Stimulated activated CD4-positive, alpha-beta T cell treated with anti-CD3 and anti-CD28 coated beads, TNF-alpha, amount 100 ng/mL, for 4 hours (primary cell): ENCODE measurements at places on chromosomes 4 and X.

- DNase-seq: no peak
Observed at GRCh38 chr4:93394545-93395081, 433.9 kb upstream of the ATOH1 start.

GRCh38 chrX:23392195-23392594 is 57.5 kb downstream of the PTCHD1 start:
- DNase-seq: no peak

DNA sequence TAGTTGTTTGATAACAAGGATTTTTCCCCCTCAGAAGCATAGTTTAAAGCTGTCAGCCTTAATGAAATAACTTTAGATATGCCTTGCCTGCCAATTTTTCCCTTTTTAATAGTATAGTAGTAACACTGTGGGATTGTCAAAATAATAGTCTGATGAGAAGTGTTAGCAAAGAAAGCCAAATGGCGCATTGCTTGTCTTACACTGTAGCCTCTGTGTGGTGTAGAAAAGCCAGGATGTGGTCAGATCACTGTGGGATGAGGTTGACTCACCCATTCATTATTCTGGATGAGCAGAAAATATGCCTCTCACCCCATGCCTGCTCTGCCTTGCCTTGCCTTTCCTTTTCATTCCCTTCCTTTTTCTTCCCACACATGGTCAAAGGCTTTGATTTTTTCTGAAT is 257.8 kb upstream of the NRK start:
- no peak for DNase-seq

DNA sequence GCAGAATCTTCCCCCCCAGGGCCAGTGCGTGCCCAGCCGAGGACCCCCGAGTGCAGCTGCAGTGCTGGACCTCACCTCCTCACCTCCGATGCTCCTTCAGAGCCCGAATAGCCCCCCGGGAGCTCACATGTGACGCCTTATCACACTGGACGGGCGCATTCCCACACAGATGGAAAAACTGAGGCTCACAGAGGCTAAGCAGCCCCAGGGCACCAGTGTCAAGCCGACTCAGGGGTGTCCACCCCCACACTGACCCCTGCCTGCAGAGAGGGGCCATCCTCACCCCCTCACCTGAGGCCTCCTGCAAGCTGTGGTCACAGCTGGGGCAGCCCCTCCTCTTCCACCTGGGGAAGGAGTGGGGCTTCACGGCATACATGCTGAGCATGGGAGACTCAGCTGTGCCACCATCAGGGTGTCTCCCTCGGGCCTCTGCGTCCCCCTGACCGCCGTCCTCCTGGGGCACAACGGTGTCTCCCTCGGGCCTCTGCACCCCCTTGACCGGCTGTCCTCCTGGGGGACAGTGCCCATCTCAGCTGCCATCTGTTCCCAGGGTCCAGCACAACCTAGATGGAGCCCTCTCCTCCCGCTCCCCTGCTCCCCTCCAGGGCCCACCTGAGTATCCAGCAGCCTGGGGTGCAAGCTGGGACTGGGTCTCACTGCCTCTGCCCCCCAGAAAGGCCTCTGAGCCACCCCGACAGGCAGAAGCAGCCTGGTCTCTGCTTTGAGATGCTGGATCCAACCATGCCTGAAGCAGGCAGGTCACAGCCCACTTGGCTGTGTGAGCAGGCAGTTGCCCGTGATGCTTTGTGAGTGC is 85.3 kb upstream of the NKX1-1 start:
- no peak for DNase-seq

GRCh38 chr4:147596377-147596776 is 20.8 kb upstream of the TMEM184C start:
- DNase-seq: no peak

DNA sequence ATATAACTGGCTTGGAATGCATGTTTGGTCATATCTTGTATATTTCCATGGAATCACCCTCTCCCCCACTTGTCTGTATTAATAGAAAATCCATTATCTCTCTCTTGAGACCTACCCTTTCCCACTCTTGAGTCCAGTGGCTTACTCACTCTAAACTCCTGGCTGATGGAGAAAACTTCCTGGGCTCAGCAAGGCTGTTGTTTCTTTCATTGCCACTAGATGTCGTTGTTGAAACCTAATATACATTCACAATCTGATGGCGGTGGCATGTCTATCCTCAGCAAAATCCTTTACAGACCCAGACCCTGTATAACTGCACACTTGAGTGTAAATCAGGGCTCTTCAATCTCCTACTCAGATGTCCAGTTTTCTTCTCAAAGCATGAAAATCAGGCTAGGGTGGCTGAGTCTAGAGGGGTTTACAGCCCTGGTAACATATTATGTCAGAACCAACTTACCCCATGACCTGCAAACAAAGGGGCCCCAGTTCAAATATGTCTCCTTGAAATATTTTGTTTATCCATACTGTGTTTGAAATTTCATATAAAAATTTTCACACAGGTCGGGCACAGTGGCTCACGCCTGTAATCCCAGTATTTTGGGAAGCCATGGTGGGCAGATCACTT is 70.0 kb upstream of the FAM241A start:
- no peak for DNase-seq

DNA sequence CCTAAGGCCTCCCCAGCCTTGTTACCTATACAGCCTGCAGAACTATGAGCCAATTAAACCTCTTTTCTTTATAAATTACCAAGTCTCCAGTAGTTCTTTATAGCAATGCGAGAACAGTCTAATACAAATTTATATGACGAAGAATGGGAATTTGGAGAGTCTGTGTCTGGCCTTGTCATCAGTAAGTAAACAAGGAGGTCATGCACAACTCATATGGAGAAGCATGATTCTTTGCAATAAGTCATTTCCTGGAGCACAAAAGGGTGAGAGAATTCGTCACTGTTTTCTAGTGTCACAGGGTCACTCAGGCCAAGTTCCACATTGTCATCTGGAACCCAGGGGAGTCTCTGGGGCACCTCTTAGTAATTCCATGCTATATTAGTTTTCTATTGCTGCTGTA is 49.0 kb upstream of the HS6ST2 start:
- DNase-seq: no peak

- DNase-seq: peak; percentile 17
Observed at GRCh38 chrX:16786791-16787735, 797 bp downstream of the TXLNG start.

- no peak for DNase-seq
Observed at GRCh38 chr4:153248641-153249198, 44.5 kb downstream of the TRIM2 start.

GRCh38 chr4:108454227-108454626 is 166.1 kb upstream of the RPL34 start:
- no peak for DNase-seq

GRCh38 chrX:150200820-150201287 is 162.3 kb upstream of the MAMLD1 start:
- peak; percentile 1 for DNase-seq

DNA sequence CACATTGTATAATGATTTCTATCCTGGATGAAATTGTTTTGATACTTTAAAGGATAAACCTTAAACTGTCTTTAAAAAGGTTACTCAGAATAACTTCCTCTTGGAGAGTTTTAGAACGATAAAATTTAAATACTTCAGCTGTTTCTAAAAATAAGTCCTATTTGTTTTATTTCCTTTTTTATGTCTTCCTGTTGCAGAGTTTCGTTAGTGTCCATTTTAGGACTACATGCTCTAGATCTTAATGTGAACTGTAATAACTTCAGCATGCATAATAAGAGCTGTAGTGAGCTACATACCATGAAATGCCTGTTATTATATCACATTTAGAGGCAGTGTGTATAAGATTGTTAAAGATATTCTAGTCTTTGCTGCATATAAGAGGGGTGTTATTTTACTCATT is 14.6 kb downstream of the ATP10D start:
- no peak for DNase-seq

DNA sequence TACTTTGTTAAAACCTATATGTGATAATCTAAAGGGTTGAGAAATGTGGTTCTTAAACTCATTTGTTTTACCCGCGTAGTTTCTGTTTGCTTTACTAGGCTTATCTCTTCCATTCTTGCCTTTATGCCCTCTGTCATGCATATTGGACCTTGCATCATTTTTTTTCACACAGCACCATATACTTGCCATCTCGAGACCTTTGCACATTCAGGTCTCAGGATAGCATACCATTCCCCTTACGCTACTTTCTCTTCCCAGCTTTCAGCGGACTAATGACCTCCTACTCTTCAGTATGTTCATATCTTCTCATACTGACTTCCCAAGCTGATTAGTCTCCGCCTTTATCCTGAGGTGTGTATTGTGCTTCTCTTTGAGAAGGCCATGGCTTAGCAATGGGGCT is 40.5 kb downstream of the USP38 start:
- DNase-seq: no peak

DNA sequence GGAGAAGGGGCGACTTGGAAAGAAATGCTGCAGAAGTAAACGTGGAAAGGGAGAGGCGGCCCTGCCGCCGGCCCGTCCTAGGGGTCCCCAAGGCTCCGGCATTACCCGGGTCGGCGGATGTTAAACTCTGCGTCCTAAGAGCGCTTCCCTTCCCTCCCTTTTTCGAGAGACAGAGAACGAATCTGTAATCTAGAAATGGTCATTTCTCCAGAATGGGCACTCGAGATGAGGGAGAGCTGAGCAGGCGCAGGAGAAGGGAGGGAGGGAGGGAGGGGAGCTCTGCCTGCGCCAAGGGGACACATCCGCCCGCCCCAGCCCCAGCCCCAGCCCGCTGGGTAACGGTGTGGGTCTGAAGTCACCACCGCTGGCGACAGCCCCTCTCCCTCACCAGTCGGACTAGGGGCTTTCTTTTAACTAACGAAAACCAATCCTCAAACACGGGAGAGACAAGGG is 1.7 kb downstream of the HCFC1 start:
- no peak for DNase-seq

DNA sequence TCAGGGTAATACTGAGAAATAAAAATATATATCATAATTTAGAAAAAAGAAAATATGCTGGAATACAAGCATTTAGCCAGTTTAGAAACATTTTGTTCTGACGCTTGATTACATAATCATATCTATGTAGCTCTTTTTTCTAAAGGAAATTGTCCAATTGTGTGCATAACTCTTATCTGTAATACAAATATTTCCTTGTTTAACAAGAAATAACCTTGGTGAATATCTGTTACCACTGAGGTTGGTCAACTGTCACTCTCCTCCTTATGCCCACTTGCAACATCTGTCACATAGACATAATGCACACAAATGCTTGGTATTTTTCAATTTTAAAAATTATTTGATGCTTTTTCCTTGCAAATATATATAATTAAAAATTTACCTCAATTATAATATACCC is 609.7 kb downstream of the TLL1 start:
- no peak for DNase-seq

DNA sequence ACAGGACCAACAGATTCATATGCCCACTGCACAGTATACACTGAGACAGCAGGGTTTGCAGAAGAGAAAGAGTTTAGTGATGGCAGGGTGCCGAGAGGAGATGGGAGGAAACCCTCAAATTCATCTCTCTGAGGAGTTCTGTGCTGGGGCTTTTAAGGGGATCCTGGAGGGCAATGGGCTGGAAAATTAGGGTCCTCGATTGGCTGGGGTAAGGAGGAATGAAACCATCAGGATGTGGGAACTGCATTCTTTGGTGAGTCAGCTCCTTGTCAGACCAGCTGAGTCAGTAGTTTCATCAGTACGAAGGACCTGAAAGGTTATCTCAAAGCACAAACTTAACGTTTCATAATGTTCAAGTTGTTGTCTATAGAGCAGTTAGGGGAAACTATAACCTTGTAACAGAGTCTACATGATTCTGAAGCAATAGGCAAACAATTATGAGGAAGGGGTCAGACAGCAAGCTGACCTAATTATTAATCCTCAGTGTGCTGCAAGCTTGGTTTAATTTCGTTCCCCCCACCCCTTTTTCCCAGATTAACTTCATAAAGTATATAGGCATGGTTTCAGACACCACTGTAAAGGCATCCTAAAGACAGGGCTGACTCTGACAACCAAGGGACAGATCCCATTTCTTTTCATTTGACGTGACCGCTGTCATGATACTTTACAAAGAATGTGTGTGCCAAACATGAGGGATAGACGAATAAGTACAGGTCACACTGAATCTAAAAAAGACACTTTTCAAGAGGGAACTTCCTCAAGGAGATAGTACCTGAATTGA is 1.5 kb upstream of the MSMO1 start:
- DNase-seq: no peak
